ENCODE measurements at places on chromosomes 3 and 15.

DNA sequence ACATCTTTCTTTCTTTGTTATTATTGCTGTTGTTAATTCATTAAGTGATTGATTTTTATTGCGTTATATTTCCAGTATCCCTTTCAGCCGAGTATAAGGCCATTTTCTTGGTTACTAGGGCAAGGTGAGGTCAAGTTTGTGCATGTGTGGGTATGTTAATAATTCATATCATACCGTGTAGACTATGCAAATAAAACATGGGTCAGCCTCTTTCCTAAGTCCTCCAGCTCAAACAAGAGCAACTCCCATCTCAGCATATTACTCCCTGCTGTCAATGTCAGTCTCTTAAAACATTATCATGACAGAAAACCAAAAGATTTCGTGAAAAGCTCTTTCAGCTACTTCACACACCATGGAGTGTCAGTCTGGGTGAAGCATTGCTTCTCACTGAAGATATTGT lies 103.9 kb upstream of the ST8SIA2 start:
- no peak for DNase-seq

GRCh38 chr3:72798552-72799195 lies 49.6 kb downstream of the SHQ1 start:
- DNase-seq: no peak

GRCh38 chr3:10708216-10708893 lies 107.7 kb upstream of the SLC6A11 start:
- no peak for DNase-seq

- no peak for DNase-seq
Observed at GRCh38 chr3:123102826-123103225, 36.0 kb downstream of the PDIA5 start.

- no peak for DNase-seq
Observed at GRCh38 chr3:53650424-53650823, 156.0 kb downstream of the CACNA1D start.

DNA sequence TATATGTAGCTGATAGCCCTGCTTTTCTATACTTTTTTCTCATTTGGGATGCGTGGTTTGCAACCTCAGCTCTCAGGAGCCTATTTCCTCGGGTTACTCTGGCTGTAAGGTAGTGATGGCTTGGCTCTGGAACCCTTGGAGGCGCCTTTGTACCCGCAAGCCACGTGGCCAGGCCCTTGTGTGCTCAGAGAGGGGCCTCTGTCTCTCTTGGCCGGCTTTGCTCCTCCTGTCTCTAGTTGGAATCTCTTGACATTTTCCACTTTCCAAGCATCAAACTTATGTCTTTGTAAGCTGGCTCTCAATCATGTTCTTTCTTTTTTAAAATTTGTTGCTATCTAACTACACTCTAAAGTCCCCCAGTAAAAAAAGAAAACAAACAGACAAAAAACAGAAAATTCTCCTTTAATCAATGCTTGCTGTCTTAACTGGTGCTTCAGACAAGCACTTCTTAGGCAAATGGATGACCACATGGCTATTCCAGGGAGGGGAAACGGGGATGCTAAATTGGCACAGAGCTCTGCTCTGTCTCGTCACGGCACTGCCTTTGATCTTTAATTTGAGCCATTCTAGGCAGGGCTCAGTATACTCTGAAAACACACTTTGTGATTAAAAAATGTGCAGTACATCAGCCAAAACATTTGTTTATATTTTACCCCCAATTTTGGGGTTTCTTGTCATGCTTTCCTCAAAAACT lies 180.4 kb upstream of the NR2E3 start:
- no peak for DNase-seq

DNA sequence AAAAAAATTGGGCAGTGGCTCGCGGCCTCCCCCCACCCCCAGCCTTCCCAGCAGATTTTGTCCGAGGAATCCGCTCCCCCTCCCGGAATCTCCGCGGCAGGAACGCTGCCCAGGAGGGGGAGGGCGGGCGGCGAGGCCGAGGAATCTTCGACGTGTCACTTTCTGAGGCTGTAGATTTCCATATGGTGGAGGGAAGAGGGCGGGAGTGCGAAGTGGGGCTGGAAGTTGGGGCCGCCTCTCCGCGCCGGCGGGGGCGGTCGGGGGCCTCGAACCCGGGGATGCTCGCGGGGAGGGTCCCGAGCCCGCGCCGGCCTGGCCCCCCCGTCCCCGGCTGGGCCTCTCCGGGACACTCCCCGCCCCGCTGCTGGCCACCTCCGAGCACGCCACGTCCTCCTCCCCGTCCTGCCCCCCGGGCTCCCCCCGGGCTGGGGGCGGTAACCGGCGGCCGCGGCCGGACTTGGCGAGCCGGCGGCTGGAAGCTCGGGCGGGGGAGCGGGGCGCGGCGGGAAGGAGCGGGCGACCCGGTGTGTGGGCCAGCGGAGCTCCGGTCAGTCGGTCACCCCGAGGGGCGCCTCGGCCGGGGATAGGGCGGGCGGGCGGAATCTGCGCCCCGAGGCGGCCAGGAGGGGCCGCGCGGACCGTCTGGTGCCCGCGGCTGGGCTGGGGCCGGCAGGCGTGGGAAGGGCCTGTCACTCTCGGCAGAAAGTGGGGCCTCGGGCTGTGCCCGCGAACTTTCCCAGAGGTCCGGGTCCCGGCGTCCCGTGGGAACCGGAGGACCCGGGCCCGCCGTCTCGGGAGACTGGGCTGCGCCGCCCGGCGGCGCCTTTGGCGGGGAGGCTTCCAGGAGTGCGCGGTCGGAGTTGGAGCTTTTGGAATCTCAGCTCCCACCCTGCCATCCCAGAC lies 951 bp downstream of the FNDC3B start:
- DNase-seq: peak; percentile 55

GRCh38 chr15:70437882-70438451 lies 325.4 kb downstream of the UACA start:
- DNase-seq: no peak

- DNase-seq: peak; percentile 76
Observed at GRCh38 chr15:75042730-75043508, 19.5 kb downstream of the PPCDC start.

- no peak for DNase-seq
Observed at GRCh38 chr3:22176911-22177310, 425.9 kb upstream of the ZNF385D start.

DNA sequence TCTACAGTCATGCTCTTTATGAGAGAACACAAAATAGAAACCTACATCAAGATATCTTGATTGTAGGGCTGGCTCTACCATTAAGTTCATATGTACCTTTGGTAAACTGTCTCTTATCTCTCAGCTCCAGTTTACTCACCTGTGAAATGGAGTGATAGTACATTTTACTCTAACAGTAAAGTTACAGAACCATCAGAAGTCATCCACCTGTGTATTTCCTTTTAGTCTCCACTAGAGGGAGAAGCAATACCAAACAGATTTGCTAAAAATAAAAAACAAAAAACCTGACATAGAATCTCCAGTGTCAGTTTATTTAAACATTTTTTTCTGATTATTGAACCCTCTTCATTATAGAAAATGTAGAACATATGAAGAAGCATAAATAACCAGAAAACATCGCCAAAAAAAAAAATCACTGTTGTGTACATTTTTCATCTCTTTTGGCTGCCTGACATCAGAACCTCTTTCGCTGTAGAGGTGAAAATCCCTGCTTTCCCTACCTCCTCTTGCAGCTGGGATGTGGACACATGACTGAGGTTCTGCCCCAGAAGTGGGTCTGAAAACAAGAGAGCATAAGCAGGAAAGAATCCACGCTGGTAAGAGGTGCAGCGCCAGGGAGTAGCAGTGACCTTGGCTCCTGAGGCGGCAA lies 48.7 kb upstream of the WDR72 start:
- DNase-seq: no peak

GRCh38 chr3:138124706-138125355 lies 7.4 kb downstream of the A4GNT start:
- no peak for DNase-seq

GRCh38 chr15:88631464-88632028 lies 7.3 kb upstream of the ISG20 start:
- no peak for DNase-seq

DNA sequence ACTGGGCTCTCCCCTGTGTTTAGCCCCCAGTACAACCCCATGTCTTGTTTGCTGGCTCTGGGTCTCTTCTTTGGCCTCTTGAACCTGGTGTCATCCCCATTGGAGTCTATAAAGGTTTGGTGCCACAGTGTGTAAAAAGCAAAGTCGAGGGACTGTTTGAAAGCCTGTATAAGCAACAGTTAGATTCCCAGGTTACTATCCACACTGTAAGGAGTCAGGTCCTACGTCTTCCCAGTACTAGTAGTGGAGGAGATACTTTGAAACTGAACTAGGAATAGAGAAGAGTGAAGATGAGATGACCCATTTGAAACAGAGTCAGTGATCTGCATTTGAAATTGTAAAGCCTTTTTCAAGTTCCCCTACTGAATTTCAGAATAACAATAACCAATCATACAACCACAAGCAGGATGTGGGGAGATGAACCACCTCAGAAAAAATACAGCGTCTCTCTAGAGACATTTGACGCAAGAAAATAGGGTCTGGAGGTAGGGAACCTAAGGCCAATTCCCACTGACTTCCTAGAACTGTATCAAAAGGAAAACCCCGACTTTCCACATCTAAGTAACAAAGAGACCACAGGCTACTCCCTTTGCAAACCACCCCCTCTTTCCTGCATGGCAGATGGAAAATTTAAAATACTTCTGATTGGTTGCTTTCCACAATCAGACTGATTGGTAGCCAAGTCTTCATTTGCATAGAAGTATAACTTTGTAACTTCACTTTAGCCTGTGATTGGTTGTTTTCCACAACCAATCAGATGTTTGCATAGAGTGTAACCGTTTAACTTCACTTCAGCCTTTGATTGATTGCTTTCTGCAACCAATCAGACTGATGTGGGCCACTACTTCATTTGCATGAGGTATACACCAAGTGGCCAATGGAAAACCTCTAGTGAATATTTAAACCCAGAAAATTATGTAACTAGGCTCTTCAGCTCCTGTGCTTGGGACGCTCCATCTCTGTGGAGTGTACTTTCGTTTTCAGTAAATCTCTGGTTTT lies 49.9 kb upstream of the NEDD4 start:
- peak; percentile 20 for DNase-seq
